Tibial nerve (tissue), 4 donors: ENCODE measurements at places on chromosomes 2 and 18. TPM values are rescaled to one million over a fixed set of nuclear protein-coding genes. Genes with fewer than 3 reads are reported as not detected.

DAW1 gene
- total RNA-seq: not detected

FBXO36 gene
- total RNA-seq: 7.3 TPM

C2orf78 gene
- not detected for total RNA-seq

LHCGR gene
- 10.5 TPM for total RNA-seq

GRCh38 chr18:9290156-9290555, 44.4 kb upstream of the TWSG1 start:
- DNase-seq: no peak

NT5DC4 gene
- total RNA-seq: not detected

- no peak for DNase-seq
Observed at GRCh38 chr2:212733273-212733672, 194.7 kb upstream of the ERBB4 start.

C2orf80 gene
- total RNA-seq: not detected

DNA sequence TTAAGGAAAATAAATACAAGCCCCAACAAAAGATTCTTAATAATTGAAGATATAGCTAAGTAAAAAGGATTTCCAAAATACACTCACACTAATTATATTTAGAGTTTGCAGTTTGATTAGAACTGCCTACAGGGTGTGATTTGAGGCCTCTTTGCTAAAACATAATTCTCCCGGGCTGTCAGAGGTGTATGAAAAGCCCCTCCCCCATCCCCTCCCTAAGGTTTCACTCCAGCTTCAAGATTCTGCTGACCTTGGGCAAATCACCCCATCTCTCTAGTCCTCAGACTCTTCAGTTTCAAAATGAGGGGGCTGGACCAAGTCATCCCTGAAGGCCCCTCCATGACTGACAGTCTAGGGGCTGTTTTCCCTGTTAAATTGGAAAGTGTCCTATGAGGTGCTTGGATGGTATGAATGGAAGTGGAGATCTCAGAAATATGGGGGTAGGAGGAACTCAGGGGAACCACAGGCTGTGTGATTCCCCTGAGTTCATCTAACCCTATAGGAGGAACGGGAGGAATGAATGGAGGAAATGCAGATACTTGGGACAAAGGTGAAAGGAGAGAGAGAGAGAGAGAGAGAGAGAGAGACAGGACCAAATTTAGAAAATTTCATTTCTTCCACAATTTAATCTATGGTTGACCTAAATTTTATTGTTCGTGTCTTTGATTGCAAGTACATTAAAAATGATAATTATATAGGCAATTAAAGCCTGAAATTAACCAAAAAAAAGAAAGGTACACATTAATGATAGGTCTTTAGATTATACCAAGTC, 107.5 kb downstream of the SPP2 start:
- no peak for DNase-seq
